ENCODE measurements at places on chromosomes 1 and 21. TPM values are rescaled to one million over a fixed set of nuclear protein-coding genes. Genes with fewer than 3 reads are reported as not detected.
A peak's percentile ranks its signal among the peaks of the same experiment; 100 is the strongest.

GRCh38 chr1:209614906-209615305, 31.4 kb downstream of the CAMK1G start:
- DNase-seq = no peak

GRCh38 chr21:33391656-33392055, 11.6 kb upstream of the IFNGR2 start:
- no peak for DNase-seq

GRCh38 chr1:181409981-181410380, 73.3 kb upstream of the CACNA1E start:
- no peak for DNase-seq

- DNase-seq = no peak
Observed at GRCh38 chr21:34990842-34991241, 58.3 kb downstream of the RUNX1 start.

DNA sequence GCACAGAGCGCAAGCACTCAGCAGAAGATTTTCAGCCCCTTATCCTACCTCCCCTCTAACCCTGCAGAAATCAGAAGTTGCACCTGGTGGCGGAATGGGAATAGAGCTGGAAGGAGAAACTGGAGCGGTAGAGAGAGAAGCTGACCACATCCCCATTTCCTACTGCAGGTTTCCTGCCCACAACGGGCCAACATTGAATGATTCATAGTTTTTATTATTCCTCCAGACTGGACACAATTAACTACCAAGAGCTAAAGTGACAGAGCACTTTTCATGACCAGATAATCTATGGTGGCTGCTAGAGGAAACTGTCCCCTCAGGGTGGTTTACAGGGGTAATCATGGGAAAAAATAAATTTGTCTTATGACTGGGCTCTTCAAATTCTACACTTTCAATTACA, 21.3 kb upstream of the LRRC8D start:
- peak; percentile 67 for DNase-seq

DNA sequence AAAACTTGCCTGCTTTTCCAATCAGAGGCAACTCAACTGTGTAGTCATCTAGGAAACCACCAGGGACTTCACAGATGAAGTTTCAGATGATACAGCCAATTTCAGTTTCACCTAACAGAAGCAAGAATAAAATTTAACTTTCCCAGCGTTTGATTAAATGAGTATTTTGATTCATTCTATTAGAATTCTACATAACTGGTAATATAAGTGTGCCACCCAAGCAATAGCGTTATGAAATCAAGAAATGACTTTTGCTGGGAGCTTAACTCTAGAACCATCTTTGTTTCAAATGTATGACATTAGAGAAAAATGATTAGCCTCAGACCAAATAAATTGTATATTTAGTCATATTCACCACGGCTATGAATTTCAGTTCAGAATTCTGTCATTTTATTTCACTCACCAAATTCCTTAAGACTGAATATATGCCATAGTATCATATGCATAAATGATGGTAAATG, 239.3 kb downstream of the NRIP1 start:
- DNase-seq = no peak

DNA sequence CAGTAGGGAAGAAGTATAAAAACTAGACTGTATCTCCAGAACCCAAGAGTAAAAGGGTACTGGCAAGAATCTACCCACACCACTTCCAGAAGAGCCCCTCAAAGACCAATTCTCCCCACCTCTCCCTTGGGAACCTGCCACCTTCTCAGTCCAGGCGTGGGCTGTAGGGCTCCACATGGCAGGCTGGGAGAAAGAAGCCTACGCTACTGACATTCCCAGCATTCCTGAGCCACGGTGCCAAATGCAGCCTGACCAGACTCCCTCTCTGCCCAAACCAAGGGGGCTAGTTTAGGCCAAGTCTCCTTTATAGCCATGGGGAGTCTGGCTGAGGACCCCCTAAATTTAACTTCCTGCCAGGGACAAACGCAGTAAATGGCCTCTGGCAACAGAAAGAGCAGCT, 2.0 kb downstream of the UBE2Q1 start:
- no peak for DNase-seq

DNA sequence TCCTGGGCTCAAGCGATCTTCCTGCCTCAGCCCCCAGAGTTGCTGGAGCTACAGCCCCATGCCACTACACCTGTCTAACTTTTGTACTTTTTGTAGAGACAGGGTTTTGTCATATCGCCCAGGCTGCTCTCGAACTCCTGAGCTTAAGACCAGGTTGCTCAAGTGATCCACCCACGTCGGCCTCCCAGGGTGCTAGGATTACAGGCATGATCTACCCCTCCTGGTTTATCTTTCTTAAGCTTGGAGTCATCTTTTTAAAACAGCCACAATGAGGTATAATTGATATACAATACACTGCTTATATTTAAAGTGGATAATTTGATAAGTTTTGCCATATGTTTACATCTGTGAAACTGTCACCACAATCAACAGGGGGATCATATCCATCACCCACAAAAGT, 25.4 kb upstream of the WDR26 start:
- DNase-seq = no peak

DNA sequence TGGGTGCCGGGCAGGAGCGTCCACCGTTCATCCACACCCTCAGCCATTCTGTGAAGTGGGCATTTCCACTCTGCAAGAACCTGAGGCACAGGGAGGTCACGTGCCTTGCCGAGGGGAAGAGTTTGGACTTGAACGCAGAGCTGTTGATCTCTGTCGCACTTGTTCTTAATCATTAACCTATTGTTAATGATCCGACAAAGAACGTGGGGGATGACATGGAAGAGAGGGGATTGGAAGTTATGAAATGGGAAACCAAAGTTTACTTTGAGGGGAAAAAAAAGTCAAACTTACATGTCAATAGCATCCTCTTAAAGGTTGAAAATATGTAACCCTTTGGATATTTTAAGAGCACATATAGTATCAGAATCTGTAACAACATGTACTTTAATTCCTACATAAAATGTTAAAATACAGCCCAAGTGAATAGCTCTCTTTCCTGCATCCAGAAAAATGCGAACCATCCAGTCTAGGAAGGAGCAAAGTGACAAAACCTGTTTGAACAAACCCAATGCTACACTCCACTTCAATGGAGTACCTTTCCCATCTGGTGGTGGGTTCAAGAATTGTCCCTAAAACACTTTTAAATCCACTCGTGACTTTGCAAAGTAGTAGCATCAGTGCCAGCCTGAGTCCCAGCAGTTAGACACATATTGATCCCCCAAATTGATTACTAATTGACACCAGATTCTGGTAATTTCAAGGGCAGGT, 75.5 kb downstream of the SETD4 start:
- DNase-seq = peak; percentile 54

The IL23R gene
- not detected for total RNA-seq

The RPS8 gene
- 1,533 TPM for total RNA-seq

The SPATA46 gene
- not detected for total RNA-seq

The GABRD gene
- not detected for total RNA-seq

The VCAM1 gene
- total RNA-seq = not detected

Data from PC-3 (cell line).